ENCODE measurements at places on chromosomes 16 and 17.

- no peak for DNase-seq
Observed at GRCh38 chr16:64375391-64375980, 746.4 kb downstream of the CDH11 start.

DNA sequence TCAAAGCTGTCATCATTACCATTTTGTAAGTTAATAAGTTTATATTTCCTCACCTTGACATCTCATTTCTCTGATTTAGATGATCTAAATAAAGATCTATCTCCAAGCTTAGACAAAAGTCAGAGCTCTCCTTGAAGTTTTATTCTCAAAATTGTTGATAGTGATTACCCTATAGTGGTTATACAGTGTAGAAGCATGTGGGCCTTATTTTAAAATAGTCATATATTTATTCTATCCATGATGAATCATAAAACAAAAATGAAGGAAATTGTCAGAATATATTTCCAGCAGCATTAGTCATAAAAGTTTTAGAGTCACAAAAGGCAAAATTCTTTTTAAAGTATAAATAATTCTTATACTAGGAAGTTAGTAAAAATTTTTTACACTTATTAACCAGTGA is 49.0 kb downstream of the RHOT1 start:
- no peak for DNase-seq

DNA sequence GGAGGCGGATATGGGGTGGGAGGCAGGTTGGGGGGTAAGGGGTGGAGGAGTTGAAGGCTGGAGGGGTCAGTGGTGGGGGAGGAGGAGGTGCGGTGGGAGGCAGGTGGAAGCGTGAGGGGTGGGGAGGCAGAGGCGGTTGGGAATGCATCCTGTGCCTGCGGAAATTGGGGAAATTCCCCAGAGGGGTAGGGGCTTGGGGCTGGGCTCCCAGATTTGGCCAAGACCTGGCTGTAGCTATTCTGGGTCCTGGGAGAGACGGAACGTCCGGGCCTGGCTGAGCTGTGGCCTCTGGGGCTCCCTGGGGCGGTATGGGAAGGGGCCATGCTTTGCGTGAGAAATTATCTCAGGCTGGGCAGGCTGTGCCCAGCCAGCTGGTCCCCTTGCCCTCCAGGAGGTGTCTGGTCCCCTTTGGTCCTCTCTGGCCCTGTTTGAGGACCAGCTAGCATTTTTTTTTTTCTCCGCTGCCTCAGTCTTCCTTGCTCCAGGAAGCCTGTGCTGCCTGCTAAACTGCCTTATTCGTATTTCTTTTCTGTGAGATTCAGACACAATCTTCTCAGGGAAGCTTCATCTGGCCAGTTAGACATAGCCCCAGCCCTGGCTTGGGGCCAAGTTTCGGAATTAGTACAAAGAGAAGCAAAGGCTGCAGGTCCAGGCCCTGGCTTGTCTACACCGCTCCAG is 7.3 kb upstream of the TRPV2 start:
- no peak for DNase-seq

DNA sequence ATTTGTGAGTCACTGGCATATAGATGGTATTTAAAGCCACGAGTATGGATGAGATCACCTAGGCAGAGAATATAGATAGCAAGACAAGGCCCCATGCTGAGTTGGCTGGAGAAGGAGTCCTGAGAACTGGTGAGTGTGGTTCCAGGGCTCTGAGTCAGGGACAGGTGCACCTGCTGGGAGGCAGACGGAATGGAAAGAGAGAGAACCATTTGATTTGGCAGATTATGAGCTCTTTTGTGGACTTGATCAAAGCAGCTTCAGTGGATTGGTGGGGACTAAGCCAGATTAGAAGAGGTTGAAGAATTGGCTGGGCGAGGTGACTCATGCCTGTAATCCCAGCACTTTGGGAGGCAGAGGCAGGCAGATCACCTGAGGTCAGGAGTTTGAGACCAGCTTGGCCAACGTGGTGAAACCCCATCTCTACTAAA is 4.3 kb upstream of the C16orf92 start:
- DNase-seq = no peak

DNA sequence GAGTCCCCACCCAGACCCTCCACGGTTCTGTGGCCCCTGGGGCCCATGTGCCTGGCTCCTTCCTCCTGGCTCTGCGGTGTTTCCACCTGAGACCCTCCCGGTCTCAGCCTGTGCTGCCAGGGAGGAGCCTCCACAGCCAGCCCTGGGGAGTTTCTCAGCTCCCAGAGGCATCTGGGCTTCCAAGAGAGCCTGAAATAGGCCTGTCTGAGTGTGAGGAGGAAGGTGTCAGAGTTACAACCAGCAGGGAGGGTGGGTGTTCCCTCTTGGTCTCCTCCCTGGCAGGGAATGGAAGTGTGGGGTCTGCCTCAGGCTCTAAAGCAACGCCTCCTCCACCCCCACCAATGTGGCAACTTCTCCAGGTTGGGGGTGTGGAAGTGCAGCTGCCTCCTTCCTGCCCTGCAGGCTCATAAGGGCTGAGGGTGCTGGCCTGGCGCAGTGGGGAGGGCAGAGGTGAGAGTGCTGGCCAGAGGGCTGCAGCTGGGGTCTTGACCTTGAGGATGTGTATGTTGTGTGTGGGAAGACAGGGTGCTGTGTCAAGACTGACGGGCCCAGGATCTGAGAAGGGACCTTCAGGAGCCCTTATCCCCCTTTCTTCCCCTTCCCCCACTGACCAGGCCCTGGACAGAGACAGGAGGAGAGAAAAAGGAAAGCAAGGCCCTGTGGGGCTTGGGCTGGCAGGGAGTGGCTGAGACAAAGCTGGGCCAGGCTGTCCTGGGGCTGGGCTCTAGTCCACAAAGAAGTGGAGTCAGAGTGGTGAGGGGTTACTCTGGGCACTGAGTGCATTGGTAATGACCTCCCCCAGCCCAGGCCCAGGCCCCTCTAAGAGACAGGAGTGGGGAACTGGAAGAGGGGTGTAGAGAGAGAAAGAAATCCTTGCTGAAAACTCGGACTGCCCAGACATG is 2.4 kb downstream of the CYGB start:
- no peak for DNase-seq

DNA sequence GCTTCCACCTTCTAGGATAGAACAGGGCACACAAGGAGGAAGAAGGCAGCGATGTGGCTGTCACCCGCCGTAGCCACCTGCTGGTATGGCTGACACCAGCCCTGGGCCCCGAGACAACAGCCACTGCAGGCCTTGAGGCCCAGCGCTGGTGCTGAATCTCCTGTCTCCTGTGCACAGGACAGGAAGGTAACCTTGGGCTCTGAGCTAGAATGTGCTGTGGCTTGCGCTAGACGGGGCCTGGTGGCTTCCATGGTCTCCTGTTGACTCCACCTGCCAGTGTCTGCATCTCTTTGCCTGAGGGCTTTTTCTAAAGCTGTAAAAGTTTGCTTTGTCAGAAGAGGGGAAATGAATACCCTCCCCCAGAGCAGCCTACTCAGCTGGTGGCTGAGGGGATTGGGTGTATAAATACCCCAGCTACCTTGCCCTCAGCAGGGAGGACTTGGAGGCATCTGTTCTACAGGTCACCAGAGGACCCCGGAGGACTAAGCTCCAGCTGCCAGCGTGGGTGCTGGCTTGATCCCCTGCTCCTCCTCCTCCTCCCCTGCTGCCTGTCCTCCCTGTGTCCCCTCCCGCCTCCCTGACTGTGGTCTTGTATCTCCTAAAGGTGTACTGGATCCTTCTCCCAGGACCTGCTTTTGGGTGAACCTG is 76.1 kb upstream of the SDK2 start:
- DNase-seq = no peak

DNA sequence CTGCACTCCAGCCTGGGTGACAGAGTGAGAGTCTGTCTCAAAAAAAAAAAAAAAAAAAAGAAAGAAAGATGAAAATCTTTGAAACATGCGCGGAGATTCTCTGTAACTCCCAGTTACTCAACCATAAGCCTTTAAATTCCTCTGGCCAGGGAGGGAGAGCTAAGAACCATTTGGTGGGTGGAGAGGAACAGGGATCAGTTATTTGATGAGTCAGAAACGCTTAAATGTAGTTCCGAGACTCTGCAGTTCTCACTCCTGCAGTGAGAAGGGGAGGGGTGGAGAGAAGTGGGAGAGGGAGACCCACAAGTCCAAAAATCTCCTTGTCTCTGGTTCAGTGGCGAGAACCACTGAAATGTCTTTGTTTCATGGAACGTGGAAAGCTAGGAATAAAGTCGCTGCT is 266.7 kb downstream of the SOX9 start:
- DNase-seq = no peak

DNA sequence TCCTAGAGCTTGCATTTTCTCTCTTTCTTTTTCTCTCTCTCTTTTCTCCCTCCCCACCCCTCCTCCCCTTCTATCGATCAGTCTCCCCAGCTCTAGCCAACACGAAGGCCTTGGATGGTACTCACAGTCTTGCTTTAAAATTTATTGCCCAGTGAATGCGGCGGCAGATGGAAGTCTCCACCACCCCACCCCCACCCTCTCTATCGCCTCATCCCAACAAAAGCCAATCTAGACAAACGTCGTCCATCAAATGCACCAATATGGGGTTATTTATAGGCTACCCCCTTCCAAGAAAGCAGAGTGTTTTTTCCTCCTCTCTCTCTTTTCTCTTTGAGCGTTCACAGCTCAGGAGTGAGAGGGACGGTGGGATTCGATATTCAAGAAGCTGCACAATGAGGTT is 10.5 kb upstream of the NGFR start:
- DNase-seq = no peak

DNA sequence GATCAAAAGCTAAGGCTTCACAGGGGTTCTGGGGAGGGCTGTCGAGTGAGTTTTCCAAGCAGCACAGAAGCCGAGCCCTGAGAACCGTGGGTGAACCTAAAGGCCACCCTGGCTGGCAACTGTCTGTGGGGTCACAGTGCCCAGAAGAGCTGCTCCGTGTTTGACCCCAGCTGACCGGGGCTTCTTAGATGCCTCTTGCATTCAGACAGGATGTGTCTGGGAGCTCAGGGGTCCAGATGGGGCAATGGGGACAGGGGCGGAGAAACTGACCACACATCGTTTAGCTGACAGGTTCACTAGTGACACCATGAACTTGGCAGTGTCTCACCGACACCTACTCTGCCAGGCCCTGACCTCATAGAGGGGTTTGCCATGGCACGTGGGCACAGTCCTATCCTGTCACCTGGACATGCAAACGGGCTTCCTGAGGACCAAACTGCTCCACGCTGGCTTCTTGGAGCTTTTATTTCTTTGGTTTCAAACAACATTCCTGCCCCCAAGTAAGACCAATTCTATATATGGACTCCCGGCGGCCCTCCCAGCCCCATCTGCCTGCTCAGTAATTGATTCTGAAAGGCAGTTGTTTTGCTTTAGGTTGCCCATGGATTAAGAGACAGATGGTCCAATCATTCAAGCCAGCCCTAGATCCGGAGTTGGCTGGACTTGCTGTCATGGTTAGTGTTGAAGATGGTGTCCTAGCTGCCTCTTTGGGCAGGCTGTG is 22.2 kb downstream of the WSCD1 start:
- DNase-seq = no peak

GRCh38 chr17:50457621-50458020 is 11.1 kb downstream of the CHAD start:
- no peak for DNase-seq

- DNase-seq = no peak
Observed at GRCh38 chr16:17509194-17509593, 38.4 kb upstream of the XYLT1 start.

GRCh38 chr17:54860617-54861470 is 39.8 kb upstream of the TOM1L1 start:
- DNase-seq = no peak

GRCh38 chr17:74962622-74963394 is 9.8 kb downstream of the HID1 start:
- no peak for DNase-seq

- DNase-seq = no peak
Observed at GRCh38 chr16:79564671-79565107, 35.8 kb downstream of the MAF start.

GRCh38 chr17:49585422-49586027 is 9.9 kb downstream of the NXPH3 start:
- no peak for DNase-seq

DNA sequence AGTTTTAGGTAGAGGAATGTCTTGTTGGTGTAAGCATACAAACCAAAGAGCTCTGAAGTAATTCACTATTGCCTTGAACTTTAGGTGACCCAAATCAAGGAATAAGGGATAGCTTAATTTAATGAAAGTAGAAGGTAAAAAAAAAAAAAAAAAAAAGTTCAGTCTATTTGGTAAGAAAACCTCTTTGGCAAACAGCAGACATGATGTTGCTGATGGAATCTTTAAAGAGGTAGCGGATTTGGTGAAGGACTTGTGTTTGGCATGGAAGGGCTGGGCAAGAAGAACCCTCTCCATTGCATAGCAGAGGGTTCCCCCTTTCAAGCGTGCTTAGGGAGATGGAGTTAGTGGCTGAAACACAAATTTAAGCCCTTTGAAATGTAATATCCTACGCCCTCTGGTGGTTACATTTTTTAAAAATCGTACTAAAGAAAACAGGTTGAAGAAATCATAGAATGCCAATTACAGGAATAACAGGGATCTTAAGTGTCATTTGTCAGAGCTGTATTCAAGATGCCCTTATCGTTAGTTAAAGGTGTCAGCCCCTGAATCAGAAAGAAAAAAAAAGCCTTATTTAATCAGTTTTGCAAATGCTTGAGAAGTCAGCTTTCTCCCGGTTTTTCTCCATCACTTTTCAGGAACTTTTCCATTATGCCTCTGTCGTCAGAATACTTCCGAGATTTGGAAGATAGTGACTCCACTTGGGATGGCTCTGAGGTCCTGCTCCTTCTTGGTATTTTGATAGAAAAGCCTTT is 383.1 kb downstream of the KCNJ2 start:
- DNase-seq = peak; percentile 64

- no peak for DNase-seq
Observed at GRCh38 chr16:70572050-70572925, 48.7 kb downstream of the SF3B3 start.

- no peak for DNase-seq
Observed at GRCh38 chr17:41772586-41773189, 13.8 kb downstream of the JUP start.

DNA sequence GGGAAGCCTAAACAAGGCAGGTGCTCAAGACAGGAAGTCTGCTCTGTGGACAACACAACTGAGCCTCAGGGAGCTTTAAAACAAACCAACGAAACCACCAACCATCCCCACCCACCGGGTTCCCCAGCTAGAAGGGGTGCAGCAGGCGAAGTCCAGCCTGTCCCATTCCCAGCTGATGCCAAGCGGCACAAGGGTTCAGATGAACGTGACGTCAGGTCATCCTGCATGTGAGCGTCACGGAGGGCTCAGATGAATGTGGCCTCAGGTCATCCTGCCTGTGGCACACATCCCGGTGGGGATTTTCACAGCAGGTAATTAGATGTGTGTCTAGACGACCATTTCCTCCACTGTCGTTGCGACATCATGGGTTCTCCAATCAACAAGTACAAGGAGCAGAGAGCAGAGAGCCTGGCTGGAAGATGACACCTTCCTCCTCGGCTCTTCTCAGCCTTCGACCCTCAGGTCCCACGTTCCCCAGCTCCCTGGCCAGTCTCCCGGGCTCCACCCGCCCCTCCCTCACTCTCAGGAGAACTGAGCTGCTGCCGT is 246.5 kb downstream of the FOXL1 start:
- DNase-seq = no peak

- DNase-seq = peak; percentile 51
Observed at GRCh38 chr17:32609085-32609484, 122.3 kb downstream of the CDK5R1 start.

DNA sequence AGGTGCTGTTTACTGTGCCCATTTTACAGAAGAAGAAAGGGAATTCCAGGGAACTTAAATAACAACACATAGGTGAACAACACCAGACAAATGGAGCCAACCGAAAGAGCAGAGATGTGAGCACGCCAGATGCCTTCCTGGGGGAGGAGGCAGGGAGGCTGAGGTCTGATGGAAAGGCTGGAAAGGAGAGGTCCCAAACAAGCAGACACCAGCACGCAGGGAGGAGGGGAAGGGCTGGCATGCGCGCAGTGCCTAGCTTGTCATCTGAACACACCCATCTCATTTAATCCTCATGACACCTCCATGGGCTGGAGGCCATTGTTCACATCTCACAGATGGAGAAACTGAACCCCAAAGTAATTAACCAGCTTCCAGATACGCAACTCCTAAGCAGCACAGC is 20.9 kb upstream of the CACNG5 start:
- no peak for DNase-seq

Measured in NCI-H1436 (cell line).